Activated T-helper 1 cell treated with anti-CD3 and anti-CD28 coated beads, Interleukin-12 subunit alpha, Interleukin-12 subunit beta, Interleukin-2, Interleukin-4 antibody, amounts not matched to agents 30 ng/mL and 10 ng/mL and 1 ng/mL, durations not matched to agents 14 hours and 24 hours and 36 hours (primary cell): ENCODE measurements at places on chromosomes 13 and 19.
A peak's percentile ranks its signal among the peaks of the same experiment; 100 is the strongest.

GRCh38 chr19:24051516-24051915 is 35.5 kb upstream of the ZNF254 start:
- no peaks in the 10 kb centered on the region for H3K27me3 ChIP-seq
- H3K4me1 ChIP-seq, result peaks cover 17% of the 10 kb centered on the region
- H3K27ac ChIP-seq, result no peak overlapping the region
- no peak overlapping the region for H3K4me3 ChIP-seq
- no peak for DNase-seq

GRCh38 chr19:897442-898039 is 4.3 kb downstream of the RNU6-9 start:
- peaks cover 7% of the 10 kb centered on the region for H3K36me3 ChIP-seq
- H3K4me3 ChIP-seq, result no peak overlapping the region
- no peaks in the 10 kb centered on the region for H3K27me3 ChIP-seq
- no peak overlapping the region for H3K27ac ChIP-seq
- no peak for DNase-seq

GRCh38 chr13:33145667-33146066 is 129.4 kb downstream of the KL start:
- H3K36me3 ChIP-seq, result peaks cover 29% of the 10 kb centered on the region
- peaks cover 41% of the 10 kb centered on the region for H3K4me1 ChIP-seq
- DNase-seq, result peak; percentile 6
- no peak overlapping the region for H3K4me3 ChIP-seq
- peak overlapping the region; percentile 84 for H3K27ac ChIP-seq

- H3K27me3 ChIP-seq, result no peaks in the 10 kb centered on the region
- no peaks in the 10 kb centered on the region for H3K4me1 ChIP-seq
- no peak overlapping the region for H3K27ac ChIP-seq
These were observed 11.6 kb upstream of the ARL11 start for GRCh38 chr13:49616676-49617065.

- no peak overlapping the region for H3K27ac ChIP-seq
- DNase-seq, result no peak
- no peak overlapping the region for H3K4me3 ChIP-seq
- peaks cover 16% of the 10 kb centered on the region for H3K4me1 ChIP-seq
- H3K27me3 ChIP-seq, result peaks cover 2% of the 10 kb centered on the region
- peaks cover 2% of the 10 kb centered on the region for H3K36me3 ChIP-seq
These were observed 254.4 kb downstream of the DLEU7 start for GRCh38 chr13:50589139-50589538.

- peaks cover 36% of the 10 kb centered on the region for H3K36me3 ChIP-seq
- peak; percentile 51 for DNase-seq
- H3K27me3 ChIP-seq, result no peaks in the 10 kb centered on the region
- peak overlapping the region; percentile 91 for H3K27ac ChIP-seq
These were observed 6.0 kb downstream of the STK24 start for GRCh38 chr13:98570929-98571372.

DNA sequence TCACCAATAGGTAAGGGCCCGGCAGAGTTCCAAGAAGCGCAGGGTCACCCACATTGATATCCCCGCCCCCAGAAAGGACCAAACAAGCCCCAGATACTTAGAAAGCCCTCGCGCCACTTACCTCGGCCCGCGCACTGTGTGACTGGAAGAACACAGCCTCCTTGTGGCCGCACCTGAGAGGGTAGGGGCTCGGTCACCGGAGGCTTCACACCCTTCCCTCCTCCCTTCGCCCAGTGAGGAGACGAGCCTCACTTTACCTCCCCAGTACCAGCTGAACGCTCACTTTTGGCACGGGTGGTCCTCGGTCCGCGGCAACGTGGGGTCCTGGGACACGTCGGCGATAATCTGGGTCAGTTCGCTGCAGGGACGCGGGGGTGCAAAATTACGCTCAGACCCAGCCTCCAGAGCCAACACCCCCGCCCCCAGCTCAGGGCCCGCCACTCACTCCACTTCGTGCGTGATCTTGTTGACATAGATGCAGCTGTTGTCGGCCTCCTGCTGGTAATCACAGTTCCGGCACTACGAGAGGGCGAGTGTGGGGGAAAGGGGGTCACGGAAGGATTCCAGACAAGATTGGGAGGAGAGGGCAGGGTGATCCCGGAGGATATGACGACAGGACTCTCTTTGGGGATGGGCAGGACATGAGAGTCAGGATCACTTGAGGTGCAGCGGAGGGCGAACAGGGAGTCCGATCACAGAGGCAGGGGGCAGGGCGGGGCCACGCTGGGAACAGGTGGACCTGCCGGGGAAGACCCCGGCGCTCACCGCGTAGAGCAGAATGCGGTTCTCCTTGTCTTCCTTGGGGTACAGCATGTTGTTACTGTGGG is 568 bp downstream of the POLR2I start:
- DNase-seq, result peak; percentile 6
- H3K36me3 ChIP-seq, result peaks cover 23% of the 10 kb centered on the region
- H3K4me3 ChIP-seq, result peak overlapping the region; percentile 98

DNA sequence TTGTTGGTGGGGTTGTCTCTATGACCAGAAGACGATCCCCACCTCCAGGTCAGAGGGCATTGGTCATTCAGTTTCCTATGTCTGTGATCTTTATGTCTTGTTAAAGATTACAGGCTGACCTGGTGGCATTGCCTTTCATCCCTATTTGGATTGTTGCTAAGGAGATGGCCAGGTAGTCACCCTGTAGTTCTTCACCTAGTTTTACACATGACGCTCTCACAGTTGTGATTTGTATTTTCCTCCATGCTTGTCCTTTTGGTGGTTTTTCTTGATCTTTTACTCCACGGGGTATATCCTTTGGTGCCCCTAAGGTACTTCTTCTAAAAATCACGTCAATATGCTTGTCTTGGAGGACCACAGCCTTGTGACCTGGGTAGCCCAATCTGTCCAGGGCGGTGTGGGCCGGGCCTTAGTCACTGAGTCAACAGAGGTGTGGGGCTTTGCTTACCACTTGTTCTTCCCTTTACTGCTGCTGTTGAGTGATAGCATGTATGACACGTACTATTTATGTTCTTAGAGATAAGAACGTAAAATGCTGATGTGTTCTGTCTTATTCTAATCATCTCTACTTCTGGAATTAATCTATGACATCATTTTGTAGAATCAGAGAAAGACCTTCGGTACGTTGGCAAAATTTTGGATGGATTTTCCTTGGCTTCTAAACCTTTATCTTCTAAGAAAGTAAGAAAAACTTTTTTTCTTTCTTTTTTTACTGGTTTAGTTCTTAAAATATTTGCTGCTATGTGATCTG is 20.1 kb downstream of the GPATCH1 start:
- H3K4me3 ChIP-seq, result no peak overlapping the region
